Effector memory CD8-positive, alpha-beta T cell (primary cell): ENCODE measurements at places on chromosomes 6 and 20.

GRCh38 chr6:106106276-106107042, 20.3 kb downstream of the PRDM1 start:
- no peak for DNase-seq

GRCh38 chr6:116015561-116015960, 45.1 kb downstream of the FRK start:
- DNase-seq, result no peak

DNA sequence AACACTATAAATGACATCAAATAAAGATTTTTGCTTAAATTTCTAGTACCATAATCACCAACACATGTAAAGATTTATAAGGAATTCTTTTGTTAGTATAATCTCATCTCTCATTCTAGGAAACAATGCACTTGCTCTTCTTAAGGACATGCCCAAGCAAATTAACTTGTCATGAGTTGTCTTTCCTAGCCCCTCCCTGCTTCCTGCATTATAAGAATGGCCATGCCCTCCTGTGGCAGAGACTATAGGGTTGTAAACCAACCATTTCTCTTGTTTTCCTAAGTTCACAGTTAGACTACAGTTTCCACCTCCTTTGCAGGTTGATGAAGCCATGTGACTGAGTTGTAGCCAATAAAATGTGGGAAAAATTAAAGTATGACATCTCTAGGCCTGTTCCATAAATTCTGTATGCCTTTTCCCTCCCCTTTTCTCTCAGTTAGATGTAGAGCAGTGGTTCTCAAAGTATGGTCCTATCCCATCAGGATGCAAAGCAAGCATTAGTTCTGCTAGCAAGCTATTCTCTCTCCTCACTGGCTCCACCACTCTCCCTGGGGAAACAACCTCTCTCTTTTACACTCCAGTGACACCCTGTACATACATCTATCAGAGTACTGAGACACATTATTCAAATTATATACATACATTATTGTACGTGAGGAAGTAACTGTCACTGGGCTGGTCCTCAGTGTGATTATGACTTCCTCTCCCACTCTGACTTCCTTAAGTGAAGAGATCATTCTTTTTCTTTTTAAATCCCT, 295.0 kb downstream of the PKHD1 start:
- DNase-seq, result no peak

GRCh38 chr6:110512991-110513390, 36.6 kb upstream of the SLC22A16 start:
- no peak for DNase-seq

DNA sequence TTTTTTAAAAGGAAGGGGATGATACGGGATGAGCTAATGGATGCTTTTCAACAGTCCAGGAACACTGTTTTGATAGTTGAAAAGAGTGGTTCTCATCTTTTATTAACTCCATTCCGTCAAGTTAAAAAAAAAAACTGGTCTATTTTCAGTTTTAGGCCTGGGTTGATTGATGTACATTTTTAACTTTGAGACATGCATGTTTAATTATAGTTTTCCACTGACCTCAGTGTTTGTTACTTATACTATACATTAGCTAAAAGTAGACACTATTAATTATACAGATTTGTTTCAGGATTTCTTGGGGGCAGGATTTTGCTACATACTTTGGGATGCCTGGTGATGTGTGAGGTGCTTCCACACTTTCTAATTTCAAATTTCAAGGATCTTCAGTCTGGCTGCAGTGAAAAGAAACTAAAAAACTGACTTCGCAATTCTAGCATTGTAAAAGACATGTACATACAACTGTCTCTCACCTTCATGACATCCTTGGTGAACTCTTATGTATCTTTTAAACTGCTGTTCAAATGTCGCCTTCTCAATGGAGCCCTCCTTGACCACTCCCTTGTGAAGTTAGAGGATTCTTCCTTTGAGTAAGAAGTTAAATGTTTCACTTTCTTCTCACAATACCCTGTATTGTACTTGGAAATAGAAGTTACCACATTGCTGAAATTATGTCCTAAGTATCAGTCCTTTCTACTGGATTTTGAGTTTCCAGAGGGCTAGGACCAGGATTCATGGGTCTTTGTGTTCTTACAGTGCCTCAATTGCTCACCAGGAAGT, 101.7 kb downstream of the TSHZ2 start:
- no peak for DNase-seq

DNA sequence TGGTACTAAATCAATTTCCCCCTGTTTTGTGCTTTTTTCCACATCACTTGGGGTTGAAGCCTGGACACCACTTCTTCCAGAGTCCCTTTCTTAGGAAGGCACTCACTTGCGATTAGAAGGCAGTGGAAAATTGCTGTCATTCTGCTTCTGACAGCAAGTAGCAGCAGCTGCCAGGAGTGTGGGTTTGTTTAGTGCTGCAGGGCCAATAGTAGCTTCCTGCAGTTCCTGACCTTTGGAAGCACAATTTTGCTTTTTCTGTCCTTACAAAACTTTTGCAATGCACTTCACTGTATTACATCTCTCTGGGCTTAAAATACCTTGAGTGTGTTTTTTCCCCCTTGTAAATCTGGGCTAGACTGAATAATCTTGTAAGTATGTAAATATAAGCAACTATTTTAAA, 12.5 kb upstream of the HLA-DRA start:
- DNase-seq, result no peak

DNA sequence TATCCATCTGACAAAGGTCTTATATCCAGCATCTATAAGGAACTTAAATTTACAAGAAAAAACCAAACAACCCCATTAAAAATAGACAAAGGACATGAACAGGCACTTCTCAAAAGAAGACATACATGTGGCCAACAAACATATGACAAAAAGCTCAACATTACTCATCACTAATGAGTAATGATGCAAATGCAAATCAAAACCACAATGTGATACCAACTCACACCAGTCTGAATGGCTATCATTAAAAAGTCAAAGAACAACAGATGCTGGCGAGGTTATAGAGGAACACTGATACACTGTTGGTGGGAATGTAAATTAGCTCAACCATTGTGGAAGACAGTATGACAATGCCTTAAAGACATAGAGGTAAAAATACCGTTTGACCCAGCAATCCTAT, 13.9 kb downstream of the MACROD2 start:
- DNase-seq, result no peak

DNA sequence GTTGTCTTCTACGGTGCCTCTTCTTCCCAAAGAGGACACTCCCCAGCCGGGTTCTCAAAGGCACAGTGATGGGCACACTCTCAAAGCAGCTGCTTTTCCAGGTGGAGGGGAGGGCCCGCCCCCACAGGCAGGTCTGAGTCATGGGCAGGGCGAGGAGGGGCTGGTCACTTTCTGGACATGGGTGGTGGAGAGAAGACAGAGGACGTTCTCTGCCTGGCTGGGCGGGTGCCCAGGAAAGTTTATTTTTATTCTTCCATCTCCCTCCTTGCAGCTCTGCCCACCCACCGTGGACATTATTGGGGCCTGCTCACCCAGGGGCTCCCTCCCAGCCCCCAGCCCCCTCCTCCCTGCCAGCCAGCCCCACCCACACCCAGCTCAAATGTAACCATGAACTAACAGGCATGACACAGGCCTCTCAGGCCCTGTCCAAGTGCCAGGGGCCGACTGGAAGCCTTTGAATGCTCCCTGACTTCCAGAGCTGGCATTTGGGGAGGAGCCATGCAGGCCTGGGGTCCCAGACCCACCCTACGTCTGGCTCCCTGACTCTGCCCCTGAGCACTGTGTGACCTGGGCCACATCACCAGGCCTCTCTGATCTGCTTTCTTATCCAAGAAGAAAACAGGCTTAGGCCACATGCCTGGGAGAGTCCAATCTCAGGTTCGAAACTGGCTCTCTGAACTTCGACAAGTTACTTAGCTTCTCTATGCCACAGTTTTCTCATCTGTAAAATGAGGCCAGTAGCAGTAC, 8.0 kb downstream of the TGM2 start:
- DNase-seq, result no peak

DNA sequence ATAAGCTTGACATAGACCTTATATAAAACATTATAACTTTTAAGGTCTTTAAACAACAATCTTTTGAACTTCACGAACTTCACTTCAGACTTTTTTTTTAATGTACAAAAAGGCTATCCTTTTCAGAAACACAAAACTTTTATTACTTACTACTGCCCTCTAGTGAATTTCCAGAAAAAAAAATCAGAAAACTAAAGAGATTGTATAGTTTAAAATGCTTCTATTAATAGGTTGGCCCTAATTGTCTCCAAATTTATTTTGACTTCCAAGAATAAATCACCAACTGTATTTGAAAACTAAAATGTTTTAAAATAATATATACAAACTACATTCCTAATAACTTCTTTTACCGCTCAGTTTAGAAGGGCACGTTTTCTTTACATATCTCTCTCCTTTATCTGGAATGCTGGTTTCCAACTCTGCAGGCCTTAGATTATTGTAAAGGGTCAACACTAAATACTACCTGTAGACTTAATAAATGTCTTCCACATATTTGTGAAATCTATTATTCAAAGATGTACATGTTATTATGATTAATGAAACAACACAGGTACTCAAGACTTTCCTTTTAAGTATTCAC, 66.8 kb downstream of the LMBRD1 start:
- DNase-seq, result no peak

- DNase-seq, result no peak
Observed at GRCh38 chr6:144655376-144655775, 370.2 kb downstream of the UTRN start.
